Ammon's horn (tissue), 1 donor: ENCODE measurements at places on chromosomes 7 and 10.

DNA sequence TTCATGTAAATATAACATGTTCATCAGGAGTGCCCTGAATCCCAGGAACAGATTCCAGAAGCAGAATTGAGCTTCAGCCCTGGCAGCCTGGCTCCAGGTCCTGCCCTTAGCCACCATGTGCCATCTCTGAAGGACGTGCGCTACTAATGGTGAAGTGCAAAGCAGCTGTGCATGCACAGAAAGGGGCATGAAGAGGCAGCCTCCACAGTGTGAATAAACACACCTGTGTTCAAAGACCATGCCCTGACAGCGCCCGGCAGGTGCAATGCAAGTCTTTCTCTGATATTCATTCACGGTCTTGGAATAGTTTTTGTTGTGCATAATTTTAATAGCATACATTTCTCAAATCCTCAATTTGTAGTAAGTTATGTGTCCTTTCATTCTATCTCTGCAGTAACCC is 250.4 kb upstream of the TCERG1L start:
- DNase-seq, result no peak

DNA sequence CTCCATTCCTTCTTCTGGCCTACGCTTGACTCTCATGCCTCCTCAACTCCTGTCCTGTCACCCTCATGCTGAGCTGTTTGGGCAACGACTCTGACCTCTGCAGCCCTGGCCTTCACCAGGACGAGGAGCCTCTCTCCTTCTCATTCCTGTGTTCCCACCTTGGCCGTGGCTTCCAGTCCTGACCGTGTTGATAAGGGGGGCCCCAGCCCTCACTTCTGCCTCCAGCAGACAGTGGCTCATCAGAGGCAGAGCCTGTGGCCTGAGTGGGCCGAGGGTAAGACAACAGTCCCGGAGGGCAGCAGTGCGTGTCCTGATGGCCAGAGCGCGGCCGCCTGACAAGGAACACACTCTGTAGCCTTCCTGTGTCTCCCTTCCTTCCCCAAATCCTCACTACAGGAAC is 61.7 kb upstream of the UBE3C start:
- no peak for DNase-seq

DNA sequence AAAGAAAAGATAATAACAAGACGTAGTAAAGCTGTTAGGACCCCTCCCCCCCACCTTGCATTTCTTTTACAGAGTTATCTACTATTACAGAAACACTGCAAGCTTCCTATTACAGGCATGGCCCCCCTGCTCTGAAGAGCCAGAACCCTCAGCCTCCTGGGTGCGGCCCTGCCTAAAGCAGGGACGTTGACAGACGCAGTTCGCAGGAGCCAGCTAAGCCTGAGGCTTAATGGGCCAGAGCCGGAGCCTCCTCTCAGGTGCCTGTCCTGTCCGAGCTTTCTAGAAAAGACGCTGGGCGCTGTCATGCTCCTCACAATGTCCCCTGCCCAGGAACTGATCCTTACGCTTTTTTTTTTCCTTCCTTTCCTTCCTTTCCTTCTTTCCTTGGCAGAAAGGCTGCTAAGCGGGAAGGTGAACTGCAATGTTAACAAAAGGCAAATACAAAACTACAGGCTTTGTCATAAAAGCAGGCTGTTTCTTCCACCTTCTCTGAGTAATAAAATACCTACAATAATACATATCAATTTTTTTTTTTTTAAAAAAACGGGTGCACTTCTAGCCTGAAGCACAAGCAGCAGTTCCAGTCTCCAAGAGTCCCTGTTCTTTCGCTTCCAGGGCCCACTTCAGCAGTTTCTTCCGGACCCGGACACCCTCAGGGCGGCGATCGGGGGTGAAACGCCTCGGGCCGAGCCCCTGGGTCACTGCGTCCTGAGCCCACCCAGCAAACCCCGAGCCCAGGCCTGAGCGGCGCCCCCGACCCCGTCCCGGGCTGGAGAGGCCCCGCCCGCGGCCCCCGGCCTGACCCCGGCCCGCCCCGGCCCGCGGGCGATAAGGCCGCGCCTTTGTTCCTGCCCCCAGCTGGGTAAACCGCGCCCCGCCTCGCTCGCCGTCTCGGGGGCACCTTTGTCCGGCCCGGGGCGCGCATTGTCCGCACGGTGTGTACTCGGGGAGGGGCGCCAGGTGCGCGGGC is 11.2 kb downstream of the MNX1 start:
- no peak for DNase-seq

- no peak for DNase-seq
Measured at GRCh38 chr7:108719631-108720030, 150.0 kb downstream of the DNAJB9 start.

DNA sequence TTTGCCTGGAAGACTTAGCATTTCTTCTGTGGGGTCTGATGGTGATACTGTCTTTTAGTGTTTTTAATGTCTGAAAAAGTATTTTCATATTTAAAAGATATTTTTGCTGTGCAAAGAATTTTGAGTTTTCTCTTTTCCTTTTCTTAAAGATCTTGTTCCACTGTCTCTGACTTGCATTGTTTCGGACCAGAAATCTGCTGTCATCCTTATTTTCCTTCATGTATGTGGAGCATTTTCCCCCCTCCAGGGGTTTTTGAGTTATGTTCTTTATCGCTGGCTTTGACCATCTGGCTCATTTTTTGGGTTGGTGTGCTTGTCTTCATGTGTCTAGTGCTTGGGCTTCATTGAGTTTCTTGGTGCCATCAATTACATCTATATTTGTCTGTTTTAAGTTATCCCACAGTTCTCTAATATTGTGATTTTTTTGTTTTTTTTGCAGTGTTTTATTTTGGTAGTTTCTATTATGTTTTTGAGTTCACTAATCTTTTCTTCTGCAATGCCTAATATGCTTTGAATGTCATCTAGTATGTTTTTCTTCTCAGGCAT is 119.9 kb downstream of the MGMT start:
- DNase-seq, result no peak

- DNase-seq, result no peak
Measured at GRCh38 chr7:128714701-128715495, 24.3 kb upstream of the CALU start.

DNA sequence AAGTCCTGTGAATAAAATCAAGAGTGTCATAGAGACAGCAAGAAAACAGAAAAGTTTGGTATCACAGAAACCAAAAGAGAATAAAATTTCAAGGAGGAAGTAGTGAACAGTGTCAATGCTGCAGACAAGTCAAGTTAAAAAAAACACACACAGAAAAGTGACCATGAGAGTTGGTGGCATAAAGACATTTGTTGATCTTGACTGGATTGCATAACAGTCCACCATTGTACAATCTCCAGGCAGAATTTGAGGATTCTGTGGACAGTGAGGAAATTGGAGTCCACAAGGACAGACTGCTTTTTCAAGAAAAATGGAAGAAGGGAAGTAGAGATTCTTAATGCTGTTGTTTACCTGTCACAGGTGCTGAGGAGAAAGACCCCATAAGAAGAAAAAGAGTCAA is 412.5 kb downstream of the PLXDC2 start:
- DNase-seq, result no peak

DNA sequence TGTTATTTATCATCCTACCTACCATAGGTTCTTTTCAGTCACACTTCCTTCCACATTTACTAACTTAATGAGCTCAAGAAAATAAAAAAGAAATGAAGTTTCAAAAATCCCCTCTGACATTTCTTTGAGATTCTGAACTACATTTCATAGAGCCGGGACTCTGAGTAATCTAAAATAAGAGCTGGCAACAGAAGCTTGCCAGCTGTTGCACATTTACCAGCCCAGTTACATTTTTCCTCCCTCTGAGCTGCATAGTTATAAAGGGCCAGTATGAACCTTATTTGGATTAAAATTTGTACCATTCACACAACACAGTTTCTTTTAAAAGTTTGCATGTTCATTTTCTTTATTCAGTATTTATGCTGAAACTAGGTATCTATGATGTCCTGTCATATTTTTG is 119.5 kb upstream of the CAV2 start:
- DNase-seq, result no peak

GRCh38 chr10:66931340-66931948 is 5.6 kb downstream of the LRRTM3 start:
- DNase-seq, result peak; percentile 88

GRCh38 chr10:29826801-29827450 is 192.2 kb upstream of the SVIL start:
- DNase-seq, result no peak

DNA sequence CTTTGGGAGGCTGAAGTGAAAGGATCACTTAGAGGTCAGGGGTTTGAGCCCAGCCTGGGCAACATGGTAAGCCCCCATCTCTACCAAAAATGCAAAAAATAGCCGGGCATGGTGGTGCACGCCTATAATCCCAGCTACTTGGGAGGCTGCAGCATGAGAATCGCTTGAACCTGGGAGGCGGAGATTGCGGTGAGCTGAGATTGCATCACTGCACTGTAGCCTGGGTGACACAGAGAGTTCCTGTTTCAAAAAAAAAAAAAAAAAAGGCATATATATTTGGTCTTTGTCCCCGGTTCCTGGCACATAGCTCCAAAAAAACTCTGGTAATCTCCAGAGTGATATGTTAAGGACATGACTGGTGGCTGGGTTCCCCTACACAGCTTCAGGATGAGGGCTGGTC is 147.3 kb downstream of the SEC23IP start:
- no peak for DNase-seq

- no peak for DNase-seq
Measured at GRCh38 chr10:45255706-45256105, 59.7 kb downstream of the OR13A1 start.

DNA sequence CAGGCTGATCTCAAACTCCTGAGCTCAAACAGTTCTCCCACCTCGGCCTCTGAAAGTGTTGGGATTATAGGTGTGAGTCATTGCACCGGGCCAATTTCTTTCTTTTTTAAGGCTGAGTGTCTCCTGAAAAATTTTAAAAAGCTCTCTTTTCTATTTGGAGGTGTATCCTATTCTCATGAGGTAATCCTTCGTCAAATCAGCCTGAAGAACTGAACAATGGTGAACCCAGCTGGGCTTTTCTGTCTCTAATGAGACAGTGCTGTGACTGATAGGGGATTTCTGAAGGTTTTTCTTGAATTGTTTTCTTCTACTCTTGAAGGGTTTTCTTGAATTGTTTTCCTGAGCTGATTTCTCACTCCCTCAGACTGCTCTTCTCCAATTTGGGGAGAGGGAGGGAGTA is 30.9 kb upstream of the CALU start:
- DNase-seq, result no peak

GRCh38 chr7:98115746-98116525 is 9.3 kb downstream of the LMTK2 start:
- DNase-seq, result no peak

- no peak for DNase-seq
Measured at GRCh38 chr10:11183015-11183414, 165.3 kb downstream of the CELF2 start.
